ENCODE measurements at places on chromosomes 1 and 21.
A peak's percentile ranks its signal among the peaks of the same experiment; 100 is the strongest.

DNA sequence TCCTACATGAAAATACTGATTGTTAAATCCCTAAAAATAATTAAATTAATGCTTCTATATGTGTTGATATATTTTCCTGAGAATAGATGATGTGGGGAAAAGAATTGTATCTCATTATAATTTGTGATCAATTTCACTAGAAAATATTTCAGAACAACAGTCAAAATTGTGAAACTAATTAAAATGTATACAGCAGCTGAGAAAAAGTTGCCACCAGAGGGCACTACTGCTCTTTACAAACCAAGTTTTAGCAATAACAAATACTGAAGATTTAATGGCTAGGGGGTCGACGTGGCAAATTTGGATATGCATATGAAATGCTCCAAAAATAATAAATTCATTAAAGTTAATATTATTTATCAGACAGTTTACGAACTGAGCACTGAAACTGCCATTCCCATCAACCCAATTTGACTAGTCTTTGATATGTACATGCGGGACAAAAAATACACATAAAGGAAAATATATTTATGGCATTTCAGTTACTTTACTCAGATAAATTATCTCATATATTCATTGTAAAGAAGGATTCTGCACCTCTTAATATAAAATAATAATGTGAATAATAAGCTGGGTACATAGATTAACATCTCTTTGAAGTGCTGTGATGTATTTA is 96.3 kb upstream of the TMPRSS15 start:
- no peak for DNase-seq

DNA sequence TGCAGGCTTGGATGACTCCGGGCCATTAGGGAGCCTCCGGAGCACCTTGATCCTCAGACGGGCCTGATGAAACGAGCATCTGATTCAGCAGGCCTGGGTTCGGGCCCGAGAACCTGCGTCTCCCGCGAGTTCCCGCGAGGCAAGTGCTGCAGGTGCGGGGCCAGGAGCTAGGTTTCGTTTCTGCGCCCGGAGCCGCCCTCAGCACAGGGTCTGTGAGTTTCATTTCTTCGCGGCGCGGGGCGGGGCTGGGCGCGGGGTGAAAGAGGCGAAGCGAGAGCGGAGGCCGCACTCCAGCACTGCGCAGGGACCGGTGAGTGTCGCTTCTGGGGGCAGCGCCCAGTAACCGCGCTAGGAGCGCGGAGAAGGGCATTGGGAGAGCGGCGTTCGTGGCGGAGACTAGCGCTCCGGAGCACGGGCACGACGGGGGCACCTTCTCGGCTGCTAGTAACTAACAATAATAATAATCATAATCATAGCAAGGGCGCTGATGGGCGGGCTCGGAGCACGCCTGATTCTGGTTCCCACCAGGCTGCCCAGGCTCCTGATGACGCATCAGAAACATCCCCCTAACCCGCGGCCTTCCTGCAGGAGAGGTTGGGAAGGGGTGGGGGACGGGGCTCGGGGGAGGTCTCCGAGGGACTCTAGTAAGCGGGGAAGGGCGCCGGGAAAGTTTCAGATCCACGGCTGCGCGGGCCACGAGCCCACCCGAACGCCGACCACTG is at the start of gene MX1:
MX1 (plus strand) TSS at position 286 of the 722 bp plus-strand sequence. CDS start 5,832 bp downstream, outside the sequence.
- DNase-seq = no peak

GRCh38 chr1:50562106-50562505 is 138.9 kb upstream of the DMRTA2 start:
- DNase-seq = no peak

DNA sequence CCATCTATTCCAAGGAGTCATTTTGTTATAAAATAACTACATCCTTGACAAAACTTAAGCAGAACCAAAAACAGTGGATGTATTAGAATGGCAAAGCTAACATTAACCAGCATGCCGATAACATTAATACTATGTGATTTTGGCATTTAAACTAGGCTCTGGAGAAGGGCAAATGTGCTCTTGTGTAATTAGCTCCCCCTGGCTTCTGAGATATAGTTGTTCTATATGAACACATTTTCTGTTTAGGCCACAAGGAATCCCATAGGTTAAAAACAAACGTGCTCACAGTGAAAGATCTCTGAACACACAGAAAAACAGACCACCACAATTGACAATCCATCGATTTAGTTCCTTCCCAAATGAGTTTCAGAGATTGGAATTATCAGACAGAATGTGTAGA is 57.4 kb upstream of the TARS2 start:
- no peak for DNase-seq

DNA sequence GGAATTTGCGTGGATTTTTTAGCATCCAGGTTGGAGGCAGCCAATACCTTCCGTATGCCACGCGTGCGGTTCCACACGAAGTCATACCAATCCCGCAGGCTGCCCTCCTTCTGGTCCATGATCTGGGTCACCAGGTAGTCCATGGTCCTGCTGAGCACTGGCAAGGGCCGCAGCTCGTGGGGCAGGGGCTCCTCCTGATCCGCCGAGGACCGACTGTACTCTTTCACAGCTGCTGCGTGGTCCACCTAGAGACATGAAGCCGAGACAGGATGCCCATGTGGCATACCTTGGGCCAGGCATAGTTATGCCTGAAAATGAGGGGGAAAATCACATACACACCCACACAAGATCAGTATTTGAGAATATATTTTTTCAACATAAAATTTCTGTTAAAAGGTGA is 12.1 kb downstream of the MCM3AP start:
- DNase-seq = no peak

DNA sequence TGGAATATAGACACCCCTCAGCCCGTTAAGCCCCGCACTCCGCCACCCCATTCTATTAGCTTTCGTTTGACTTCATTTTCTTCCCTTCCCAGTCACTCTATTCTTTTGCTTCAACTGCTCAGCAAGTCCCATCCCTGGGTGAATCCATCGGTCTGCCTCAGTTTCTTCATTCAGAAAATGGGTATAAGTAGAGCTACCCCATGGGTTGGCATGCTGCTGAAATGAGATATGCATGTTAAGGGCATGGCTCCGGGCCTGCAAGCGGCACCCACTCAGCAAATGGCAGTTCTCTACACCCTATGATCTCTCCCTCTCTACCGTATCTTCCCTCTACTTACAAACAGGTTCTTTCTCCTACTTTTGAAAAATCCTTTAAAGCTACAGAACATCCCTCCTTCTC is 87.8 kb upstream of the IRF2BP2 start:
- DNase-seq = no peak

GRCh38 chr1:80018348-80018747 is 1011.8 kb upstream of the ADGRL4 start:
- no peak for DNase-seq

DNA sequence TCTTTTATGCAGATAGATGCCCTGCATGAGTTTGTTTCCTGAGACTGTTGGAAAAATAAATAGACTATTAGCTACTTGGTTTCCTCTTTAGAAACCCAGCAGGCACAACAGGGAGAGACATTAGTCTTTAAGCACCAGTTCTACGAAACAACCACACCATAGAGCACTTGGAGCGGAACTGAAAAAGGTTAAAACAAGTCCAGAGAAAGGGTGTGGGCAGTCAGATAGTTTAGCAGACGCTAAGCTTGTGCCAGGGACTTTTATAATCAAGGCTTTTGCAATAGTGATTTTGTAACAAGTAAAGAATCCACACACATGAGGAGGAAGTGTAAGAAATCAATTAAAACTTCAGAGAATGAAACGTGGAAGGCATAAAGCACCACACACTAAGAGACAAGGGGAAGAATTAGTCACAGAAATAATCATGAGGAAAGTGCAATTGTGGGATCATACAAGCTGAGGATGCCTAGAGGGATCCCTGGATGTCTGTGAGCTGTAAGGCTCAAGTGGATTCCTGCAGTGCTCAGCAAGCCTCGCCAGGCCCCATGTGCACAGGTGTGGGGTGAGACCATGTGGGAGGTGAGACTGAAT is 37.8 kb upstream of the TLR5 start:
- DNase-seq = no peak

DNA sequence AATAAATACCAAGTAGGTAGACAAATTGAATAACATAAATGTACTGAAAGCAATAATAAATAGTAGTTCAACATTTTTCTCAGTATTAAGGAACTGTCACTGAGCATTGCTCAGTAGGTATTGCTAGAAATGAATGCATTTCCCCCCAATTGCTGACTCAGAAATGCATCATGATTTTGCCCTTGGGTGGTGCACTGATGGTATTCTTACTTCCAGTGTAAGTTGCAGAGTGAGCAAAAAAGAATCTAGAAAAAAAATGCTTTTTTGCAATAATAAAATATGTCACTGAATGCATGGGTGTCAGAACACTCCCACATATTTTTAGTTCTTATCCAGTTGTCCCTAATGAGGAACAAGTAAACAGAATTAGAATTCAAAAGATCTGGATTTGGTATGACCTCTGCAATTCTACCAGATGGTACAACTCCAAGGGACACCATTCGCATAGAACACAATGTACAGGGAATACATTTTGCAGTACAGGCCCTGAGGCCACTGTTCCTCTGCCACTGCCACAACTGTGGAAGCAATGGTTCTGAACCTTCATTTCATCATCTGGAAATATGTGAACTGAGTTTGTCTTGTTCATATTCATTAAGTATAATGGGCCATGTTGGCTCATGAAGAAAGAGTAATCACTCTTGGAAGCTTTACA is 78.0 kb downstream of the ATP6V1G3 start:
- no peak for DNase-seq

DNA sequence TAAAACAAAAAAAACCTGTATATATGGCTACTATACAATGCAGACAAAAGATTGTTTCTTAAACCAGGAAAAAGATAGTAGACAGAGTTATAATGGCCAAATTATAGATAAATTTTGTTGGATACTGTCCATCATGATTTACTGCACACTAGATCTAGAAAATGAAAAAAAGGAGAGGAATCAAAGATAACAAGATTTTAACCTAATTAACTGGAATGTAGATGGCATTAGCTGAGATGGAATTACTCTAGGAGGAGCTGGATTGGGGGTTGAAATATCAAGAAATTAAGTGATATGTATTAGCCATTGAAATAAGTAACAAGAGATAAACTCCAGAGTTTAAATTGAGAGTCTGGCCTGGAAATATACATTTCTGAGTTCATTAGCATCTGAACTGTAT is 1489.1 kb downstream of the PLA2G4A start:
- DNase-seq = no peak

DNA sequence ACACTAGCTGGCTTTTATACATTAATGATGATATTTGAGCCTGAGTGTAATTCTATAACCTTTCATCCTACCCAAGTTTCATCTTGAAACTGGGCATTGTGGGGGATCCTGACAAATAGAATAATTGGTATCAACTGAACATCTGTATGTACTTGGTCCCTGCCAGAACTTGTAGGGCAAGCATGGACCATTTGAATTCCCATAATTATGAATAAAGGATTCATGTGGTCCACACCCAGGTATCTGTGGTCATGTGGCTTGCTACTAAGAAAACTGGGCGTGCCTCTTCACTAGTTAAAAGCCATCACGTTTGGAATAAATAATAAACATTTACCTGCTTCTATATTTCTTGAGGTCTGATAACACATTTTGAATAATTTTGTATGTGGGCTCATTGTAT is 20.6 kb upstream of the VTCN1 start:
- DNase-seq = no peak

DNA sequence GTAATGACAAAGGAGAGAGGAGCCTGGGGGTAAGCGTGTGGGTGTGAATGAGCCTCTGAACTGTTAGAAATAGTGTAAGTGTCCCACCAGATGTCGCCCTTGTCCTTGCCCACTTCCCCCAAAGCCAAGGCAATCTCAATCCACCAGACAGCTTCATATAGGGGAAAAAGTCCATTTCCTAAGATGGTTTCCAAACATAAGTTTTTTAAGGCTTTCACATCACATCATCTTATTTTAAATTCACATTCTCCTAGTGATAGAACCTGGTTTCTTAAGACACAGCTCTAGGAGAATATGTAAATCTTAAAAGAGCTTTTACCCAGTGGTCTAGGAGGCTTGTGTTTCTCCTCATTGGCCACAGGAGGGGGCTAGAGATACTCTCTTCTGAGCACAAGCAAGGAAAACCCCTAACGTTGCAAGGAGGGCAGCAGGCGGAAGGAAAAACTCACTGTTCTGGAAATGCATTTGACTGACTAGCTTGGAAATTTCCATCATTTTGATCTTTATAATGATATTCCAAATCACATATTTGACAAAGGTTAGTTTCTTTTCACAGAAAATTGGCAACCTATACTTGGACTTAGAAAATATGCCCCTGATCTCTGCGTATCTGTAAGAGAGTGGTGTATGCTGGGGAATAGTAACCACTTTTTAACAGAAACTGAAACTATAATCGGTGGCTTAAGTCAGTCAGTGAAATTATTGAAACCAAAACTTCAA is 51.9 kb upstream of the LPAR3 start:
- DNase-seq = peak; percentile 71

DNA sequence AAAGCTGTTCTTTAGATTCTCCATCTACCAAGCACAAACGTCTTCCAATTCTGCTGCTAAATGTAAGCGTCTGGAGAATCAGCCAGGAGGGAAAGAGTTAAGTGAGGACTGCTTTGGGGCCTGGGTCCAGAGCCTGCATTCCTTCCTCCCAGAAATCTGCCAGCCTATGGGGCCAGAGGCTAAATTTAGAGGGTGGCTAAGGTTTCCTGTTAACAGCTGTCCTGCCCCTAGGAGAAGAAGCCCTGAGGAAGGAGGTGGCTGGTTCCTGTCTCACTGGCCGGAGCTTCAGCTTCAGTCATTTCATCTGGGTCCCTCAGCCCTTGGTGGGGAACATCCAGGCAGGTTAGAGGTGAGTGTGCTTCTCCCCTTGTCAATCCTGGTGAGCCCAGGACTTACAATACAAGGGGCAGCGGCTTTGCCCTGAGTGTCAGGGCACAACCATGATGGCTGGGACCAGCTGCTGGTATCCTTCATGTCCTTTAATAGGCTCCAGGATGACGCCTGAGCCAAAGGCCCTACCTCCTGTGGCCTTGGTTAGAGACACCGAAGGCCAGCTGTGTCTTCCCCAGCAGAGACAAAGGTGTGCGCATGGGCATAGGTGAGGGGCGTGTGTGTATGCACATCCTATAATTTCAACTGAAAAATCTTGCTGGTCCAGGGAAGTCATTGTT is at the start of gene STYXL2:
STYXL2 (plus strand) TSS at position 230 of the 671 bp plus-strand sequence. CDS start 775 bp downstream, outside the sequence.
- no peak for DNase-seq

GRCh38 chr1:8891401-8891800 is 12.9 kb upstream of the ENO1 start:
- no peak for DNase-seq

GRCh38 chr1:159890390-159890789 is 9.6 kb downstream of the CFAP45 start:
- no peak for DNase-seq

DNA sequence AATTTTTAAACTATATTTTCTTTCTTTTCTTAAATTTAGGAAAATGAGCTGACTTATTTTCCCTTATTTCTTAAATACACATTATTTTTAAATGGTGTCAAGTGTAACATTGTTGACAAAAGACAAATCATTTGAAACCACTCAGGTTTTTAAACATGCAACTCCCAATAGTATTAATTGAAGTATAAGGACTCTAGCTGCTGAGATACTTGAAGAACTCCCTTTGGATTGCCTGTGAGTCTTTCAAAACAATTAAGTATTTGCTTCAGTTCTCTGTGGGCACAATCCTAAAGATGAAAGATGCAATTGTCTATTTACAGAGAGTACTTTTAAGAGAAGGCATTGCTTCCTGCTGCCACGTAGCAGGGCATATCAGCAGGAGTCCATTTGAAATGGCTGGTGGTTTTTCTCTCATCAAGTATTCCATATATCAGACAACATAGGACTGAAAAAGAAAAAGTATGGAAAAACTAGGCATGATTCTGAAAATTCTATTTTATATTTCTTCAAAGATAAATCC is 373.4 kb downstream of the NEGR1 start:
- no peak for DNase-seq

GRCh38 chr1:23718482-23718881 is 24.8 kb upstream of the ELOA start:
- no peak for DNase-seq

- no peak for DNase-seq
These were observed 20.2 kb upstream of the HTR1D start for GRCh38 chr1:23237508-23237907.

Data from retinal pigment epithelial cell (primary cell).